NCI-H2029 (cell line): ENCODE measurements at places on chromosomes 5 and 9.

GRCh38 chr5:38846379-38847011 lies 683 bp downstream of the OSMR start:
- DNase-seq = no peak

GRCh38 chr5:99033014-99033900 lies 104.5 kb upstream of the CHD1 start:
- no peak for DNase-seq

GRCh38 chr9:77892171-77892570 lies 139.4 kb downstream of the GNAQ start:
- no peak for DNase-seq

DNA sequence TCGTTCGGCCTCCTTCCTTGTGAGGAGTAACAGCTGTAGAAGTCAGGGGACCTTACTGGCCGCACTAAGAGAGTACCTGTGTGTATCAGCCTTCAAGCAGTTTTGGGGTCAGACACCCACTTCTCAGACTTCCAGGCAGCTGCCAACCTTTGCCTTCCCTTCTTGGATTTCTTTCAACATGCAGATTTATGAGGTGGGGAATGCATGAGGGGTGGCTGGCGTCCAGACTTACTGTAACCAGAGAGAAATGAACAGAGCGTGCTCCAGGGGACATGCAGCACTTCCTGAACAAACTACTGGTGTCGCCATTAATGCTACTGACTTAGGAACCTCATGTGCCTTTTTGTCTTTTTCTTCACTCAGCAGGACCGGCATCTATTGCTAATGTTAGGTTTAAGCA lies 46.7 kb downstream of the INSYN2B start:
- DNase-seq = no peak

GRCh38 chr9:137234758-137235423 lies 4.2 kb downstream of the SLC34A3 start:
- DNase-seq = no peak

GRCh38 chr5:137400571-137400970 lies 98.6 kb downstream of the SPOCK1 start:
- DNase-seq = no peak

DNA sequence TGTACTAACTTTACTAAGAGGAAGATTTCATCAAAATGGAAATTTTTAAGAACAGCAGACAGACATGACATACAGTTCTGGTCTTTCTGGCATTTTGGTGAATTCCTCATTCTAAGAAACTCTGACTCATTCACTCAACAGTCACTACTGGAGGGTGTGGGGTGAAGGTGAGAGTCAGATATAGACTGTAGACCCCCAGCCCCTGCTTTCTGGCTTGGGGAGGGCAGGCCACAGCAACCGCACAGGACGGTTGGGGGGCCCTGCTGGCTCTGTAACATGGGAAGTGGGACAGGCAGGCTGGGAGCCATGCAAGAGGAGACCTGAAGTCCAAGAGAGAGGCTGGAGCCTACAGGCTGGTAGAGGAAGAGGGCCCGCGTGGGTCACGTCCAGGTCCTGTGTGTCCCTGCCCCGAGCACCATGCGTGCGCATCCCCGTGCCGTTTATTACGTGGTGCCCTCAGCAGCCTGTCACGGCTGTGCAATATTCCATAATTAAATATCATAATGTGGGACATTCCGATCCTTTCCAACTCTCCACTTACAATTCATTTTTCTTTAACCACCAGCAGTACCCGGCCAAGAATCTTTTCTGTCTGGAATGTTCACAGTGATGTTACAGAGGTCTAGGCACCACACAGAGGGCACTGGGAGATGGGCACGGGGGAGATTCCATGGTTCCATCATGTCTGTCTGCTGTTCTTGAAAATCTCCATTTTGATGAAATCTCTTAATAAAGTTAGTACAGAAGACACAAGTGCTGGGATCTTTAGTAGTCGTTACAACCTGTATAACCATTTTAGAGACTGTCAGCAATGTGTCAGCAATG lies 75.5 kb downstream of the SEMA4D start:
- DNase-seq = no peak

DNA sequence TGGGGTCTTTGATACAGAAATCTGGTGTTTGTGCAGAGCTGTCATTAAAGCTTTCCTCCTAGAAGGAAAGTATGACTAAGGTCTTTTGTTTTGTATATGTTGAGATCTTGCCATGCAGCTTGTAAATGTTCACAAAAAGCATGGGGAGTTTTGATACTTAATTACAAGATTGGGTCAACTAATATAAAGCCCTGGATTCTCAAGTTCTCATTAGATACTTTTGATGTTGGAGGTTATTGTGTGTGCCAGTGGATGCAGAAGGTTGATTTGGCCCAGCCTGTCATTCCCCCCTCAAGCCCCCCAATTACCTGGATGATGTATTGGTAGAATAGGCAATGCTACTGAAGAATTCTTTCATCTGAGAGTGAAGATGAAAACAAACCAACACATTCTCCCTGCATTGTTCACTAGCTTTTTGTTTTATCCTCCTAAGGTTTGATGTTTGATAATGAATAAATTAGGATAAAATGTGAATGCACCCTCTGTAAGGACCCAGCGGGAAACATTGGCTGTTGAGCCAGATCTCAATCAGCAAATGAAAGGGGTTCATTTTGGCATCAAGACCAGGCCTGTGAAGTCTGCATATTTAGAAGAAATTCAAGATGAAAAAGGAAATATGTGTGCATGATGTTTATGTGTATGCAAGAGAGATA lies 61.9 kb upstream of the ADAMTS19 start:
- DNase-seq = no peak

GRCh38 chr5:86570427-86571083 lies 47.2 kb upstream of the COX7C start:
- peak; percentile 75 for DNase-seq

DNA sequence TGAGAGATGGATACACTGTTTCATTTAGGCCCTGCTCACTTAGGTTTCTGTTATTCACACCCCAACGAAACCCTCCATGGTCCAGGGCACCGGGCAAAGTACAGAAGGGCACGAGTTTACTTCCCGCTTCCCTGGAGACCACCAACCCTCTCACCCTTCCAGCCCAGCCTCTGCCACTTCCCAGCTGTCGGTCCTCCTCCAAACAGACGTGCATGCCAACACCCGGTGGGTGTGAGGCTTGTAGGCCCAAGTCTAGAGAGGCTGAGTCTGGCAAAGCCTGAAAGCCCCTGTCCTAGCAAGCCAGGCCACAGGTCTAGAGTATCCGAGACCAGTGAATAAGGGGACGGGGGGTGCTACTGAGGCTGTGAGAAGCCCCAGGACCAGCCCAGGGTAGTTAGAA lies 7.1 kb upstream of the FGFR4 start:
- DNase-seq = no peak

- no peak for DNase-seq
Measured at GRCh38 chr9:35729700-35730485, 2.1 kb downstream of the TLN1 start.

GRCh38 chr9:86983249-86983619 lies 35.9 kb upstream of the GAS1 start:
- no peak for DNase-seq

- no peak for DNase-seq
Measured at GRCh38 chr9:129596541-129597331, 24.2 kb downstream of the C9orf50 start.
